ENCODE measurements at places on chromosomes 11 and 22. TPM values are rescaled to one million over a fixed set of nuclear protein-coding genes. Genes with fewer than 3 reads are reported as not detected.

P2RY6 gene
- 0.26 TPM for total RNA-seq

SNX19 gene
- total RNA-seq: 50.7 TPM

FOLR1 gene
- 1.3 TPM for total RNA-seq

ACTN3 gene
- not detected for total RNA-seq

CATSPERZ gene
- 0.26 TPM for total RNA-seq

DDI1 gene
- not detected for total RNA-seq

RFPL3 gene
- not detected for total RNA-seq

VSIG10L2 gene
- total RNA-seq: 0.38 TPM

COA4 gene
- total RNA-seq: 92.3 TPM

SYTL2 gene
- total RNA-seq: 8.2 TPM

YAP1 gene
- total RNA-seq: 151 TPM

MPPED2 gene
- total RNA-seq: not detected

VPS26B gene
- 19.1 TPM for total RNA-seq

BATF2 gene
- under 0.01 TPM for total RNA-seq

FGF3 gene
- not detected for total RNA-seq

C11orf16 gene
- not detected for total RNA-seq

RAB3IL1 gene
- 1.1 TPM for total RNA-seq

OR8D2 gene
- total RNA-seq: not detected

SCGB1C1 gene
- total RNA-seq: not detected

LMO1 gene
- not detected for total RNA-seq

GAB2 gene
- total RNA-seq: 6.6 TPM

H19 gene
- total RNA-seq: 59.4 TPM

MPZL3 gene
- 81.4 TPM for total RNA-seq

CNTN5 gene
- not detected for total RNA-seq

CHRDL2 gene
- not detected for total RNA-seq

SLC15A3 gene
- 0.38 TPM for total RNA-seq

TSSK2 gene
- not detected for total RNA-seq

OR1S1 gene
- not detected for total RNA-seq

ENTHD1 gene
- not detected for total RNA-seq

IGHMBP2 gene
- total RNA-seq: 8.7 TPM

POU2AF1 gene
- total RNA-seq: not detected

UBQLN3 gene
- 0.13 TPM for total RNA-seq

INSC gene
- 1.2 TPM for total RNA-seq

MN1 gene
- total RNA-seq: 1.3 TPM

MRGPRX3 gene
- 0.13 TPM for total RNA-seq

PRG3 gene
- total RNA-seq: not detected

CABP2 gene
- total RNA-seq: not detected

IGSF22 gene
- 1.4 TPM for total RNA-seq

MYBPC3 gene
- total RNA-seq: under 0.01 TPM

HEPHL1 gene
- total RNA-seq: 0.51 TPM

FAM83F gene
- 22.1 TPM for total RNA-seq

GGTLC2 gene
- total RNA-seq: not detected

CCDC87 gene
- under 0.01 TPM for total RNA-seq

CASP5 gene
- not detected for total RNA-seq

CRYAB gene
- total RNA-seq: not detected

RASGRP2 gene
- total RNA-seq: not detected

UVRAG gene
- 11.6 TPM for total RNA-seq

ZNRF3 gene
- 3.4 TPM for total RNA-seq

MOV10L1 gene
- 0.26 TPM for total RNA-seq

ELF5 gene
- 3.7 TPM for total RNA-seq

LRRC56 gene
- 0.38 TPM for total RNA-seq

C22orf31 gene
- not detected for total RNA-seq

OR9Q1 gene
- not detected for total RNA-seq

MYEOV gene
- 0.26 TPM for total RNA-seq

RHOD gene
- total RNA-seq: 247 TPM
